ENCODE measurements at places on chromosomes 2 and 18.

DNA sequence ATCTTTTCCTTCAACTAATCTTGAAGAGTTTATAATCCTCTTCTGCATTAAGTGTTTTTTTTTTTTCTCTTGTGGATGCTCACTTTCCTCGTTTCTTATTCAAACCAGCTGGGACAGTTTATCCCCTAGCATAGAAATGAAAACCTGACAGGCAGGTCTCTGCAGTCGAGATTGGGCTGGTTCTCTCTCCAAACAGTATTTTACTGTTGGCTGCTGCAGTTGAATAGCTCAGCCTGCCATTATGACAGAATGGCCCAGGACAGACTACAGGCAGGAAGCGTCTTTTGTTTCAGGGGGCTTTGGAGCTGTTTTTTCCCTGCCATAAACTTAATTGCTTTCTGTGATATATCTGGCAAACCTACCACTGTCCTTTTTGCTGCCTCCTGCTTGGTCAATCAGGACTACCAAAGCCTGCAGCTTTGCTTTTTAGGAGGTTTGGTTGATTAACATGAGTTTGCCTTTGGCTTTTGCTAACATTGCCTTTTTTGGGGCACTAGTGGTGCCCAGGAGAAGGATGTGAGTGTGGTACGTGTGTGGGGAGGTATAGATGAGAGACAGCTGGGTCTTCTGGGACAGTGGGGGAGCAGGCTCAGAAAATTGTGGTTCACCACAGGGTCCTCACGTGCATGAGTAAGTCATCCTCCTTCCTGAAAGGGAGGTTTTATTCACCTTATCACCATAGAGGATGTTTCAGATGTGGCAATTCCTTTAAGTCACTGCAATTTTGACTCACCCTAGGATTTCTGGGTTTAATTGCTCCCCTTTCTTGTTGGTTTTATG is 128.7 kb downstream of the LYPD6B start:
- peak; percentile 30 for DNase-seq

DNA sequence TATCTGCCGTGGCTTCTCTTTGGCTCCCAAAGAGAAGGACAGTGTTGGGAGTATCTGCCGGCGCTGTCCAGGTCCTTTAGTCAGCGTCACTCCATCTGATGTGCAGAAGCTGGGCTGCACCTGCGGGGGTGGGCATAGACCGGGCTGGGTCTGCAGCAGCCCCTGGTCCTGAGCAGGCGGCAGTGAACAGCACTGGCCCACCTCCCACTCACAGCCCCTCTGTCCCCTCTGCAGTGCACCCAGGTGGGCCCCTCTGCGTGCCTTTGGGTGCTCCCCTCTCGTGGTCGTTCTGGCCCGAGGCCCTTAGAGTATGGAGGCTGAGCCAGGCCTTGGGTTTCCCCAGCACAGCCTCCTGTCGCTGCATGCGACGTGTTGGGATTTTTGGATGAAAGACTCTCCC is 95.7 kb downstream of the USP40 start:
- DNase-seq: no peak

DNA sequence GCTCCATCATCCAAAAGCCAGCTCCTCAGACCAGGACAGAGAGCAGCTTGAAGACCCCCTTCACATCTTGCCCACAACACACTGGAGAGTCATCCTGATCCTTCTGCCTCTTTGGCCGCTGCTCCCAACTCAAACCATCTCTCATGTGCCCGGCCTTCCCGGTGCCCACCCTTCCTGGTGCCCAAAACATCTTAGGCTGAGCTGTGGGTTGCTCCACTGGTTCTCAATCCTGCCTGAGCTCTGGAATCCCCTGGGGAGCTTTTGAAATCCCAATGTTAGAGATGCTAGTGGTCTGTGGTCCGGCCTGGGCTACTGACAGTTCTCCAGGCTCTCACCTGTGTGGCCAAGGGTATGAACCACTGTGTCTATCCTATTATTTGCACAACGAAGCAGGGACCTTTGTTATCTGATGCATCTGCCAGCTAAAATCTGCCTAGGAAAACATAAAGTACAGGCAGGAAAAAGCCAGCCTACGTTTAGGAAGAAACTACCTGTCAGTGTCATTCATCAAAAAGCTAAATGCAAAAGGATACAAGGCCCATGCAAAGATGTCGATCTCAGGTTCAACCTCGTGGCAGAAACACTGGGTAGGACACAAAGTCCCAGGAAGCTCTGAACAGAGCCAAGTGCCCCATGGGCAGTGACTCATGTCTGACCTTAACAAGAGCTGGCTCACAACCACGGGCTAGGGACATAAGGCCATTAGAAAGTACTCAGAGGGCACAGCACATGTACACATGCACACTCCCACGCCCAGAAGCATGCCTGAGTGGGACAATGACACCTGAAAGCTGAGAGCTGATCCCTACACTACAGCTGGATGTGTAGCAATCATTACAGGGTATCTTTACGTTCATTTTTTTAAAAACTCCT is 30.8 kb downstream of the TBC1D8 start:
- no peak for DNase-seq

DNA sequence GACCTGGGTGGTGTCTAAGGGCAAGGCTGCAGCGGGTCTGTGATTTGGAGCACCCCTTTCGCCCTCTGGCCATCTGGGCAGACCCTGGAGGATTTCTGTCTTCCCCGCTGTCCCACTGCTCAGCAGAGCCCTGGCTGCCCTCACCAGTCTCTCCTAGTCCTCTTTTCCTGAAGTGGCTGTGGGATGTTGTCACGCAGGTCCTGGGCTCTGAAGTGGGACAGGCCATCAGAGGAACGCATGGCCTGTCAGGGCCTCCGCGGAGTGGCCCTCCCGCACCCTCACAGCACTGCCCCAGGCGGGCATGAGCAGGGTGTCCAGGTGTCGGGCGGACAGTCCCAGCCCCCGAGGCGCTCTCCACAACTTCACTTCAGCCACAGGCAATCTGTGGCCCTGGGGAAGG is 1.1 kb upstream of the TMEM185B start:
- DNase-seq: no peak

DNA sequence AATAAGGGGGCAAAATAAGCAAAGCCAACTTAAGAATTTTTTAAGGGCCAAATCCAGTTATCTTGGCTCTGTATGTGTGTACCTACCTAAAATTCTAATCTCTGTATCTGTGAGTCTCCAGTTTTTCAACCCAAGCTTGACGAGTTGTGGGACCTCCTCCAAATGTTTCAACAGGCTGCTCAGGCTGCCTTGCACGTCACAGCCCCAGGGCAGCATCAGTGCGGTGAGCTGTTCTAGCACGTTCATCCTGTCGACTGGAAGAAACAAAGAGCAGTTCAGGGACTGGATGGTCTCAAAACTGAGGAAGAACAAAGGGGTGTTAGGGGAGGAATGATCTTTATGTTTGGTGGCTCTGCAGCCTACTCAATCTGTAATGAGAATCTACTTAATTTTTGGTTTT is 29.4 kb downstream of the NLRC4 start:
- DNase-seq: no peak

DNA sequence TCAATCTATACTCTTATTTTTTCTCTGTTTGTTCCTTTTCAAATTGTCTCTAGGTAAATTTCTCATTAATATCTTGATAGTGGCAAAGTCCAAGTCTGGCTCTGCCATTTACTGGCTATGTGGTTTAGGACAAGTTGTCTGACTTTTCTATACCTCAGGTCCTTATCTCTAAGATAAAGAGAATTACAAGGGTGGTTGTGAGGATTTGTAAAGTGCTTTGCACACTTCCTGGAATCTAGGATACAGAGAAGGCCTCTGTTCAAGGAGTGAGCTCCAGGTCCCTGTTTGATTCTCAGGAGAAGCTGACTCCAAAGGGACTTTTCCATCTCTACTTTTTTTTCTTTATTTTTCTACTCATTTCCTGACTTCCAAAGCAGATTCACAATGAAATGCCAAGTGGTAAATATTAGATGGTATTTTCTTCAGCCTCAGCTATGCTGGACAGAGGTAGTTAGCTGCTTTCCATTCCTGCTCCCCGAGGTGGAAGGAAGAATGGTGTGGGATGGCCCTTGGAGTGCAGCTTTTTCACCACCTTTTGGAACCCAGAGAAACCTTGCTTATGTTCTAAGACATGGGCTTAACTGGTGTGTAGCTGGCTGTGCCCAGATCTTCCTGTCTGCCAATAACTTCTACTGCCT is 90.5 kb downstream of the GALNT1 start:
- no peak for DNase-seq

GRCh38 chr18:31261792-31262582 is 56.0 kb upstream of the DSG1 start:
- no peak for DNase-seq

DNA sequence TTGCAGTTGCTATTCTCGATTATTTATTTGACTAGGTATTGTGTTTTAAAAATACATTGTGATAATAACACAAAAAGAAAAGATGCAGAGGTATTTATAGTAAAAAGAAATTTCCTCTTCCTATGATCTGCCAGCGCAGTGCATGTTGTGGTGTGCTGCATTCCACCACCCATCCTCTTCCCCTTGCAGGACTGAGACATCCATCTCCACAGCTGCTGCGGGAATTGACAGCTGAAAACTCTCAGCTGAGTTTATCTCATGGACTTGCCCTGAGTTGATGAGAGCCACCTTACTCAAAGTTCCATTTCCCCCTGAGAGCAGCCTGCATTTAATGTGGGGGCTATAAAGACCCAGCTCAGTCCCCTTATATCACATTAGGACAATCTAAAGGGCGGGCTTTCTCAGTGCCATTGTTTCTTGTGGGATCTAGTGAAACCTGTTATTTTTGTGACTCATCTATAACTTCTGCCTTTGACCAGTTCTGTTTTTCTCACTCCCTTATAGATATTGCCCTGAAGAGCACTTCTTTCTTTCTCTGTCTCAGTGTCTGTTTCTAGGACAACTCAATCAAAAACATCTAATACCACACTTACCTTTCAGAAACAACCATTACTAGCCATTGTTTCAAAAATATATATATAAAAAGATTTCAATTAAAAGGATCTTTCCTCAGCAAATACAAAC is 698.5 kb downstream of the NR4A2 start:
- no peak for DNase-seq

GRCh38 chr2:212831671-212832199 is 293.1 kb upstream of the ERBB4 start:
- DNase-seq: no peak

GRCh38 chr18:78611201-78611800 is 368.3 kb upstream of the SALL3 start:
- DNase-seq: no peak

DNA sequence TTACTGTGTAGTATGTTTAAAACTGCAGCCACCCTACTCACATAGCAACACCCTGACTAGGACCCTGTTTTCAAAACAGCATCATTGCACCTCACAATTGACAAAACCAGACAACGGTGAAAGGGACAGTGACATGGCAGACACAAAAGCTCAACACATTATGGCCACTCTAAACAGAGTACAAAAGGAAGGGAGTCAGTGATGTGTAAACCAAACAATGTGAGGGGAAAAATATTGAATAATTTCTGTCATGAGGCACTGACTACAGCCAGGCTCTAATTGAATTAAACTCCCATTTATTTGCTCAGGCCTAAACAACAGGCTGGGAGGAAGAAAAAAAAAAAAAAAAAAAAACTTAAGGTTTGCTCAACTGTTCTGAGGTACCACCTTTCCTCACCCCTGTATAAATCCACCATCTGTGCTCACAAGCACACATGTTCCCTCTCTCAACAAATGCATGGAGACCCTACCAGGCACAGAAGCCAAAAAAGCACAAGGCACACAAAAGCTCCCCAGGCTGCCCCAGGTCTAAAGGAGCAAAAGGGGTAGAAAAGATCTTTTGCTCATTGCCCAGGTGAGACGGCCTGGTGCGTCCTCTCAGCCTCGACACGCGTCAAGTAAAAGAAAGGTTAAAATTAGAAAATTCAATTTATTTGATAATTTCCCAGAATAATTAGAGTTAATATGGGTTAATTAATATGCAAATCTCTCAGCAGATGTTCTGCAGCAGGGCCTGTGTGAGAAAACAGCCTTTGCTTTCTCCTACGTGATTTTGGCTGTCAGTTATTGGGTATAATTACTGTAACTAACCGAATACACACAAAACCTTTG is 80.9 kb downstream of the ZEB2 start:
- DNase-seq: no peak

- DNase-seq: no peak
These were observed 24.1 kb downstream of the ST3GAL5 start for GRCh38 chr2:85864654-85865053.

GRCh38 chr18:55473058-55473457 is 114.9 kb downstream of the TCF4 start:
- no peak for DNase-seq

DNA sequence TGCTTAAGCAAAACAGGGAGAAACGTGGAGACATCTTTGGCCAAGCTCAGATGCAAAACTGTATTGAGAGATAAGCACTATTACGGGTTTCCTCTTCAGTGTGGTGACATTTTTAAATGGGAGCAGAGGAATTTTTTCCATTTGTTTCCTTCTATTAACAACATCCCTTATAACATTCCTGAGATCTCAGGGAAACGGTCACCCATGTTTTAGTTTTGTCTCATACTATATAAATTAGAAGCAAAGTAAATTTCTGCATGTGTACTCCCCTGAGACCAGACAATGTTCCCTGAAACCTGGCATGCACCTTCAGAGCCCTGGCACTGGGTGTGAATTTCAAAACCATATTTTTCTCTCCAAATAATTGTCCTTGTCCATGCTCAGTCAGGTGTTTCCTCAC is 57.6 kb upstream of the RNF152 start:
- no peak for DNase-seq

DNA sequence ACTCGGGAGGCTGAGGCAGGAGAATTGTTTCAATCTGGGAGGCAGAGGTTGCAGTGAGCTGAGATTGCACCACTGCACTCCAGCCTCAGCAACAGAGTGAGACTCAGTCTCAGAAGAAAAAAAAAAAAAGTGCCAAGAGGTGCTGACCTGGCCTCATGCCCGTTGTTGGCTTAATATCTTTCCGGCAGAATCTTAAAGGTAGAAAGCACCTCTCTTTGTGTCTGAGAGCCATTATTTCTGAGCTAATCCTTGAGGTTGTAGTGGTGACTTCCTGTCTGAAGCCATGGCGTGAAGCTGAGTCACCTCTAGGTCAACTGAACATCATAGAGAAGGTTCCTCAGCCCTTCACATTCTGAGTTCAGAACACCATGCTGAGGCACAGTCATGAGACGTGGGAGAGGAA is 60.4 kb downstream of the WDSUB1 start:
- DNase-seq: peak; percentile 13

- DNase-seq: no peak
These were observed 2.1 kb downstream of the PFN4 start for GRCh38 chr2:24121066-24121465.

DNA sequence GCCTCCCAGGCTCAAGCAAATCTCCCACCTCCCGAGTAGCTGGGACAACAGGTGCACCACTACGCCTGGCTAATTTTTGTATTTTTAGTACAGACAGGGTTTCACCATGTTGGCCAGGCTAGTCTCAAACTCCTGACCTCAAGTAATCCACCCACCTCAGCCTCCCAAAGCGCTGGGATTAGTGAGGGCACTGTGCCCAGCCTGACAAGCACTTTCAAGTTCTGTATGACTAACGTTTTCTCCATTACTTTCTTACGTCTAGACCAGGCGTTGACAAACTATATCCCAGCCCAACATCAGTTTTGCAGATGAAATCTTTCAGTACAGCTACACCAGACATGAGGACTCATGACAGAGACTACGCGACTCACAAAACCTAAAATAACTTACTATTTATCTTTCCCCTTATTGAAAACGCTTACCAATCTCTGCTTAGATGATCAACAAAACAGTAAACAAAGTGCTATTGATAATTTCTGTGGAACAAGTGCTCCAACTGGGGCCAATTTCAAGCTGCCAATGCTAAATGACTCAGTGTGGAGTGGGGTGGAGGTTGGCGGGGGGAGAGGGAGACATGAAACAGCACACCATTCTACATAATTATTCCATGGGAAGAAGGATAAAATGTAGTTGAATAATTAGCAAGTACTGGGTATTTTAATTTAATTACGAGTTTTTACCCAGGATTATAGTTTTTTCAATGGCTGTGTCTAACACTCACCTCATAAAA is 59.1 kb downstream of the SAP130 start:
- DNase-seq: no peak
